ENCODE measurements at places on chromosomes 3 and 15. TPM values are rescaled to one million over a fixed set of nuclear protein-coding genes. Genes with fewer than 3 reads are reported as not detected.
A peak's percentile ranks its signal among the peaks of the same experiment; 100 is the strongest.

DNA sequence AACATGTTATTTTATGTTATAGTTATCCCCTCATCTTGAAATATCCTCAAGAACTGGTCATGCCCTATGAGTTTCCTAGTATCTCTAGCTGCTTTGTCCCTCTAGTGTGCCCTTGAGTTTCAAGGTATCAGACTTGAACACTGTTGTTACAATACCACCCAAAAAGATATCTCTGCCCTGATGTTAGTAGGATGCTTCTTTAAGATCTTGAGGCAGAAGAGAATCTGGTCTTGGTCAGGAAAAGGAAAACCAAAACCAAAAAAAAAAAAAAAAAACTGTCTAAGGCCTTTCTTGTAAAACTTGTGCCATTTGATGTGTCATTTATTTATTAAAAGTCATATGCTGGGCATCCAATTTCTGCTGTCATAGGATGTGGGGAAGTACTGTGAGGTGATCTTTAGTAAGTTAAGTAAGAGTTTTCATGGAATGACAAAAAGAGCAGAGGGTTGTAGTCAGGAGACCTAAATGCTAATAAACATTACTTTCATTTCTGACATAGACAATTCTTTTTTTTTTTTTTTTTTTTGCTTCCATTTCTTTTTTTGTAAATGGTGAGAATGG, 229.7 kb downstream of the NECTIN3 start:
- no peak for ATAC-seq

DNA sequence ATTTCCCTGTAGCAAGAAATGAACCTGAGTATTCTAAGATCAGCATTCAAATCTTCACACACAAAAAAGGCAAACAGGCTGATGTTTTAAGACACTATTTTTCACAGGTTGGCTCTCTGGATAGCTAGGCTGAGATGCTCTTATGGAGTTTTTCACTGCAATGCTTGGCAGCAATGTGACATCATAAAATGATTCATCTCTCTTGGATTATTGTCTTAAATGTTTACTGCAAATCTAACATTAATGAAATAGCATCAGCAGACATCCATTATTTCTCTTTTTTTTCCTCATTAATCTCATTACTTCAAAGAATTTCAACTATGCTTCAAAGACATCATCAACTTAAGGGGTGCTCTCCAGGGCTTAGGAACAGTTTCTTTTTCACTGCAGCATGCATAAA, 23.6 kb upstream of the SSUH2 start:
- no peak for ATAC-seq

TERC gene
- total RNA-seq = 14.5 TPM

- no peak for ATAC-seq
These were observed 1009.8 kb downstream of the TUSC7 start for GRCh38 chr3:117719316-117719926.

DNA sequence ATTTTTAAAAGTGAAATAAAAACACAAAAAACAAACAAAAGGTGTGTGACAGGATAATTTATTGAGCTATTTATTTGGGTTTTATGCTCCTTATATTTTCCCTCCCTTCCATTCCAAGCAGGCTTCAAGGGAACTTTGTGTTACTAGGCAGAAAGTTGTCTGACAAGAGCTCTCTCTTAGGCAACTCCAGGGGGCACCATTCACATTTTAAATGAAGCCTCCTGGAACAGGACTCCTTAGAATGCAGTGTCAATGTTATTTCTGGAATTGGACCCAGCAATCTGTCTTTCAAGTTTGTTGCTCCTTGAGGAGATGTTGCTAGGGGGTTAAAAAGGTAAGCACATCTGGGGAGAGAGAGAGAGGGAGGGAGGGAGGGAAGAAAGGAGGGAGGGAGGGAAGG, 5.4 kb upstream of the RFX7 start:
- no peak for ATAC-seq

- no peak for ATAC-seq
These were observed 332.6 kb downstream of the PTPRG start for GRCh38 chr3:61893840-61894566.

LRRC15 gene
- not detected for total RNA-seq

DNA sequence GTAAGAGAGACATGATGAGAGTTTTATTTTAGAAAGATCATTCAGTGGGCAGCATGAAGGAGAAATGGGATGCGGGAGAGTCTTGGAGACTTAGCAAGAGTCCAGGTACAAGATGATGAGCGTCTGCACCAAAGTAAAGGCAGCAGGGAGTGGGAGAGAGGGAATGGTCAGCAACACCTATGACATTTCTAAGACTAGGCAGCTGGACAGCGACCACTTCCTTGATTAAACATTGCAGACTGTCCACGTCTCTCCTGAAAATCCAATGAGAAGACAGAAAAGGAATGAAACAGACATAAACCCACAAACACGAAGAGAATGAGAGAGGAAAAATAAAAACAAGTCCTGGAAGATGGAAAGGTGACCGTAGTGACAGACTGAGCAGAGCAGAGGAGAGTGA, 46.7 kb upstream of the HEG1 start:
- no peak for ATAC-seq

DNA sequence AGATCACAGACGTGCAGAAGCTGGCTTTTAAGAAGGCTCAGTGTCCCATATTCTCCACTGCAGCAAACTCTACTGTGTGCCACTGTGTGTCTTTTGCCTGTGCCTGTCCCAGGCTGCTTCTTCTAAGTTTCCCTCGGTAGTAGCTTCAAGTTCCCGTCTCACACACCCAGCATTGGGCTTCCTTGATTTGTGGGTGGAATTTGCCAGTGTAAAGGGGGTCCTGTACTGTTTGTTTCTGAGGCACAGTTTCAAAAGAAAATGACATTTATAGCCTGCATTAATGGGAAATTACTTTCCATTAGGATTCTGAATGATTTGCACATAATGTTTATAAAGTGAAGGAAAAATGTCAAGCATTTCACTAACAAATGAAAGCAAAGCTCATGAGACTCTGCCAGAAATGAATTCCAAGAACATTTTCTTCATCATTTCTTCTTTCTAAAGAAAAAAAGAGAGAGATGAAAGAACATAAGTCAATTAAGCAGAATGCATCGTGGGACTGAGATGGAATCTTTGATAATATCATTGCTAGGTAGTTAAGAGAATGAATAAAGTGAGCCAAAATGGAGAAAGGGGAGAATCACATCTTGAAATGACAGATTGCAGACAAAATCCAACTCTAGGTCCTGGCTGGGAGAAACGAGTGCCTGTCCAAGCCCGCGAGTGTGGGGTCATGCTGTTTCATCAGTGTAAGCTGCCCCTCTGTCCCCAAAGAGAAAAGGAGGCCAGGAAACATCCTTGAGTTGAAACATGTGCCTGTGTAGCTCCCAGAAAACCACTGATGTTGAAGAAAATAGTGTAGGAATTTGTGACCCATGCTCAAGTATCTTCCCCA, 48.6 kb upstream of the ADAMTSL3 start:
- ATAC-seq = no peak

- ATAC-seq = peak; percentile 46
These were observed 73.8 kb upstream of the ZBED2 start for GRCh38 chr3:111668888-111669488.

GRCh38 chr3:129428007-129428375, 445 bp downstream of the EFCAB12 start:
- no peak for ATAC-seq

DNA sequence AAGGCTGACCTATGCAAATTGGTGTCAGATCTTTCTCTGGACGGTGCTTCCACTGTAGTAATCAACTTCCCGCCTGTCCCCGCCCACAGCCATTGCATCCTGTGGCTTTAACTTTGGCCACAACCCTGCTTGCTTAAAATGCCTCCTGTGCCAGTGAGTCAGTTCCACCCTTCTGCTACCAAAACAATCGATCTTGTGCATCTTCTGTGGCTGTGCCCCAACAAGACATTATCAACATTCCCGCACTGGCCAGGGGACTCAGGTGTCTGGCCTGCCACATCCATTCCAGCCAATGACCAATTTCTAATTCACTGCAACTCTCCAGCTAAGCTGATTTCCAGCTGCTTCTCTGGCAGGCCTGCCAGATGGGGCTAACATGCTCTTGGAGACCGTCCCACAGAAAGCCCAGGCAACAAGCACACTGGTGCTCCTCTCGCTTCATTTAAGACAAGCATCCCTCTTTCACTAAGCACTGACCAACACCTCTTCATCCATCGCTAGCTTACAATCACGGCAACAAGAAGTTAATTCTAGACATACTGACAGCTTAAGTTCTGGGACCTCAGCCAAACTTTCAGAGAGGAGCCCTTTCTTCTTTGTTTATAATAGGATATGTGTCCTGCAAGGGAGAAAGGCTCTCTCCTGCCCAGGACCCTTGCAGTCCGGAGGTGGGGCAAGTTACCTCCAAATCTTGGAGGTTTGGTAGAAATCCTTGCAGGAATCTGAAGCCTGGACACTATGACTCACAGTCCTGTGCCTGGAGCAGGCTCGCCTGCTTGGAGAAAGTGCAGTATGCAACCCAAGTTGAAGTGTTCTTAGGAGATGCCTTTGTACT, 6.7 kb downstream of the CA12 start:
- peak; percentile 67 for ATAC-seq

MOBP gene
- total RNA-seq = not detected

GRCh38 chr15:70451821-70452653, 311.3 kb downstream of the UACA start:
- ATAC-seq = peak; percentile 37

- ATAC-seq = peak; percentile 83
These were observed 35.0 kb downstream of the ACAP2 start for GRCh38 chr3:195407531-195408409.

PAQR5 gene
- not detected for total RNA-seq

SPINK8 gene
- not detected for total RNA-seq

WDR76 gene
- 86.2 TPM for total RNA-seq

HIGD2B gene
- total RNA-seq = 0.22 TPM

DNA sequence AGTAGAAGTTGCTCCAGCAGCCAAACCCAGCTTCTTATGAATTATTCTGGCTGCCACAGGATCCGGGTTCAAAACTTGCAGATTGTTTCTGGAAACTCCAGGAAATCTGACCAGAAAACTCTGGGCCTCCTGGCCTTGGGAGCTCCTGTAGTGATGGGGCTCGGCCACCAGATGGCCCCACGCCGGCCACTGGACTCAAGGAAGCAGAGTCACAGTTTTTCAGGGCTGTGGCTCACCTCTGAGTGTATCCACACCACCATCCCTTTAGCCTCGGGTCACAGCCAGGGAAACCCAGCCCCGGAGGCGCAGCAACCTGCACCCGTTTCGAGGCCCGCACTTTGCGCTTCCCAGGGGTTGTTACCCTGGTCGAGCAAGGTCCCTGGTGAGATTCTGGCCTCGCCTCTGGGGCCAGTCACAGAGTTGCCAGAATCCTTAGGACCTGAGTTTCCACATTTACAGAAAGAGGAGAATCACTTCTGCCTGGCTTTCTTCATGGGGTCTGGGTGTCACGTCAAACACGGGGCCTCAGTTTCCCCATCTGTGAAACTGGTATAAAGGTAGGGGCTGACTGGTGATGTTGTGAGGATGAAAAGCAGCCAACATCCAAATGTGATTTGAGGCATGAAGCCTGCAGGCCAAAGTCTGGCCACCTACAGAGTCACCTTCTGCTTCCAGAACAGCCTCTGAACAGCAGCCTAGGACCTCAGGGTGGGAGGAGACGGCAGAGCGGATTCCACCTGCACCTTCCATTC, 53.5 kb upstream of the LCTL start:
- peak; percentile 44 for ATAC-seq

DNA sequence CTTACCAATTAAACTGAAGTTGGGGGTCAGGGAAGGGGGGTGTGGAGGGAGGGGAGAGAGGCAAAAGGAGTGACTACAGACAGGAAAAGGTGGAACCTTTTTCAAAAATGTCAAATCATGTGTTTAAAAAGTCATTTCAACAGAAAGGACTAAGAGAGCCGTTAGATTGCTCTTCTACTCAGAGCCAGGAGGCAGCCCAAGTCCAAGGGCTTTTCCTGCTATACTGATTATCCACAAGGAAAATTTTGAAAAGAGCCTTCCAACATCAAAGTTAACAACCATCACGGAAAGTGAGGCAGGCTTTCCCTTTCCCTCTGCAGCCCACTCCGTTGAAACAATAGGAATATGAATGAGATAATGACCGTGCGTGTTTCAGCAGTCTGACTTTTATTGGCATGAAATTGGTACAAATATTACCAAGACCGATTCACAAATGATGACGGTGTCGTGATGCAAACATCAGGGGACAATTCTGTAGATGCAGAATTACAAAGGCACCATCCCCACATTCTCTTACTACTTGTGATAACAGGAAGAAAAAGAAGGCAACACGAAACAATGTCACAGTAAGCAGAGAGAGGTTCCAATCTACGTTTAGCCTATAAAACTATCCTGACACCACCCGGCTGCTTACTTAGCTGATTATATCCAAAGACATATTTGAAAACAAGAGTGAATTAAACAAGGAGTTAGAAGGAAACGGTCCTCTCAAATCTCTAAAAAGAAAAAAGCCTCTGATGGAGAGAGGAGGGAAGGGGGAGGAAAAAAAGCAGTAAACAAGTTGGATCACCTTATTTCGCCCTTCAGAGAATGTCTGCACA, 453.7 kb downstream of the FOXP1 start:
- peak; percentile 13 for ATAC-seq

DNA sequence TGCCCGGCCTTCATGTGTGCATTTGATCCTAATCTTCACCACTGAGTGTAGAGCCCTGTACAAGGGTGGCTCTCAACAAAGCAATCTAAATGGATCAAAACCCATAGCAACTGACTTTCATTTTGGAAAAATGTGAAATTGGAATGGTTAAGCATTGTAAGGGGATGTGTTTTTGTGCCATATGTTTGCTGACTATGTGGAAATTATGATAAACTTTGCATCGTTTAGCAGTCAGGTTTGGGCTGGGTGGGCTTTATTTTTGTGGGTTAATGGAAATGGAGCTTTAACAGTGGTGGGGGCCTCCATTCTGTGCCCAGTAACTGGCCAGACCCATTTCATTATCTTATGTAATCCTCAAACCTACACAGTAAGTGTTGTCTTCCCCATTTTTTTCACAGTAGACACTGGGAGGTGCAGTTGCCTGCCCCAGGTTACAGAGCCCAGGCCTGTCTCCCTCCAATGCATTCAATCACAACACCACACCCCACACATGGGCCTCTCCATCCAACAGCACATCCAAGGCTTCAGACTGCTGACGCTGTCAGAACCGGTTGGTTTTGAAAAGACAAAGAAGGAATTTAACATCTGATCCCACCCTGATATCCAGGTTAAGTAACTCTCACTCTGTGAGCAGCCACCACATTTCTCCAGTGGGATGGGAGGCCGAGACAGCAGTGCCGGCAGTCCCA, 136.3 kb upstream of the ABHD17C start:
- no peak for ATAC-seq

DNA sequence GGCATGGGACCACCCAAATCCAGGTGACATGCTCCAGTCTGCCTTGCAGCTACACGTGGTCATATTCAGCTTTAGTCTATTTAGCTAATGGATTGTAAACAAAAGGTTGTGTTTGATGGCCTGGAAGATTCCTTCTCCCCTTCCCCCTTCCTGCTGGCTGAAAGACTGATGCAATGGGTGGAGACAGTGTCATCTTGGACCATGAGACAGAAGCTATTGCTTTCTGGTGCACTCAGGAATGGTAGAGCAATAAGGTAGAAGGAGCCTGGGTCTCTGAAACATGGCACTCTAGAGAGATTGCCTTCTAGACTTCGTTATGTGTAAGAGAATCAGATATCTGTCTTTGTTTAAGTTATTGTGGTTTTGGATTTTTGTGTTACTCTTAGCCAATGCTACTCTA, 25.7 kb upstream of the PTX3 start:
- ATAC-seq = no peak

- no peak for ATAC-seq
These were observed 117.9 kb downstream of the HERC1 start for GRCh38 chr15:63715818-63716217.

Data from activated T-helper 17 cell treated with anti-CD3 and anti-CD28 coated beads, Interleukin-2, amount 50 U/mL, for 72 hours (primary cell).